ENCODE measurements at places on chromosomes 4 and X. TPM values are rescaled to one million over a fixed set of nuclear protein-coding genes. Genes with fewer than 3 reads are reported as not detected.

Gene CENPVL1
- not detected for total RNA-seq

Gene MAGEC1
- total RNA-seq, result not detected

Gene RADX
- total RNA-seq, result 5.7 TPM

Gene SYTL4
- total RNA-seq, result 21.3 TPM

Gene MAGEA2
- not detected for total RNA-seq

Gene TEX13C
- not detected for total RNA-seq

DNA sequence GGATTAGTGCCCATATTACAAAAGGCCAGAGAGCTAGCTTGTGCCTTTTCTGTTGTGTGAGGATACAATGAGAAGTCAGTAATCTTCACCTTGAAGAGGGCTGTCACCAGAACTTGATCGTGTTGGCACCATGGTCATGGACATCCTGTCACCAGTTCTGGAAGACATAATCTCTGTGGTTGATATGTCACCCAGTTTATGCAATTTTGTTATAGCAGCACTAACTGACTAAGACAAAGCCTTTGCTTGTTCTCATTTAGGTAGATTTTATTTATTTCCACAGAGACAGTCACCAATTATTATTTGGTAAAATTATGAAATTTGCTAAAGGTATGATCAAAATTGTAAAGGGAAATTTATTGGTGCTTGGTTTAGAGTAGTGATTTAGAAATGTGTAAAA, 308.8 kb upstream of the CPXCR1 start:
- no peaks in the 10 kb centered on the region for H3K36me3 ChIP-seq
- DNase-seq, result no peak
- no peak overlapping the region for H3K4me3 ChIP-seq
- H3K4me1 ChIP-seq, result no peaks in the 10 kb centered on the region

DNA sequence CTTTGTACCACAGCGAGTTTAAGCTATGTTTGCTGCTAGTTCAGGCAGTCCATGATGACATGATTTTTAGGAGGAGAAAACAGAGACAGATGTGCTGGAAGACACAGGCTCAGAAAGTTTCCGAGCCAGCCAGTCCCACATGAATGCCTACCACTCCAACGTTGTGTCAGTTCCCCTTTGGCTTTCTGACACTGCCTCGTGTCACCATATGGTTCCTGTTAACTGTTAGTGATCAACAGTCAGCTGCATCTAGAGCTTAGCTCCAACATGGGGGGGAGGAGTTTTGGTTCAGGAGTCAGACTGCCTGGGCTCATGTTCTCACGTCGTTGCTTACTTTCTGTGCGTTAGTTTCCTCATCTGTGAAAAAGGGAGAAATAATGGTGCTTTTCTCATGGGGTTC, 343.7 kb downstream of the MID1IP1 start:
- no peak overlapping the region for H3K4me3 ChIP-seq
- H3K36me3 ChIP-seq, result no peaks in the 10 kb centered on the region
- no peak for DNase-seq
- H3K27ac ChIP-seq, result no peak overlapping the region
